ENCODE measurements at places on chromosomes 5 and 9.

GRCh38 chr9:129889122-129889940 is 54.1 kb downstream of the USP20 start:
- H3K36me3 ChIP-seq: no peaks in the 10 kb centered on the region
- peak overlapping the region; percentile 2 for H3K27ac ChIP-seq
- H3K27me3 ChIP-seq: no peaks in the 10 kb centered on the region
- no peak for DNase-seq
- H3K4me1 ChIP-seq: no peaks in the 10 kb centered on the region
- H3K4me3 ChIP-seq: no peak overlapping the region

- no peaks in the 10 kb centered on the region for H3K27me3 ChIP-seq
- H3K36me3 ChIP-seq: no peaks in the 10 kb centered on the region
- H3K4me1 ChIP-seq: no peaks in the 10 kb centered on the region
- H3K4me3 ChIP-seq: no peak overlapping the region
- no peak for DNase-seq
- H3K27ac ChIP-seq: no peak overlapping the region
Observed at GRCh38 chr9:135136481-135136880, 49.0 kb downstream of the OLFM1 start.

- H3K4me1 ChIP-seq: no peaks in the 10 kb centered on the region
- H3K4me3 ChIP-seq: no peak overlapping the region
- no peaks in the 10 kb centered on the region for H3K27me3 ChIP-seq
- H3K36me3 ChIP-seq: no peaks in the 10 kb centered on the region
- no peak overlapping the region for H3K27ac ChIP-seq
Observed at GRCh38 chr9:96109680-96110351, 192.2 kb downstream of the HSD17B3 start.

DNA sequence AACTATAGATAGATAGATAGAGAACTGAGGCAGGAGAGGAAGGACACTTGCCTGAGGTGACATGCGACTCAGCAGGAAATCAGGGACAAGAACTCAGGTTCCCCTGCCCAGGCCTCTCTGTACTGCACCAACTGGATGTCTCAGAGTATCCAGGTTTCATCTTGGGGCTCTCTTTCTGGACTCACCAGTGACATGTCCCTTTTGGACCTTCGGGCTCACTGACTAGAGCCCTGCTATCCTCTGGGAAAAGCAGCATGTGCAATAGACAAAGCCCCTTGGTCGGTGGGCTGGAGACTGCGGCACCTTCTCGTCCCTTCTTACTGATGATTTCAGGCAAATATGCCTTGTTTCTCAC is 104.5 kb downstream of the RGS3 start:
- no peaks in the 10 kb centered on the region for H3K27me3 ChIP-seq
- H3K4me1 ChIP-seq: peaks cover 24% of the 10 kb centered on the region
- H3K4me3 ChIP-seq: no peak overlapping the region
- no peak overlapping the region for H3K27ac ChIP-seq

DNA sequence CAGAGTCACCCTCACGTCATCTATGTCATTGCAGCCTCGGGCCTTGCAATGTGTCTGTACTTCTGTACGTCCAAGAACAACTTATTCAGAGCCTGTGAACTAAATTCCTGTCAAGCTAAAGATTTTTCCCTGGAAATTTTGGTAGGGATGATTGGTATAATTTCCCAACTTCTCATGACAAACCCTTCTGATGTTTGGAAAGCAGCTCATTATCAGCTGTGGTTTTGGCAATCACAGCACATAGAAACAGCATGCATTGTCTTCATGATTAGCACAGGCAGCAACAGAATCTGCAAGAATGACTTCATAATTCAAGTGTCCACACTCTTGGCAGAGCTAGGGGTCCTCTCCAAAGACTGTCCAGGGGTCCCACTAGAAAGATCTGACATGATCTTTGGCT is 49.5 kb downstream of the APBA1 start:
- H3K4me3 ChIP-seq: no peak overlapping the region
- no peaks in the 10 kb centered on the region for H3K27me3 ChIP-seq
- no peak for DNase-seq
- H3K36me3 ChIP-seq: no peaks in the 10 kb centered on the region
- no peaks in the 10 kb centered on the region for H3K4me1 ChIP-seq

DNA sequence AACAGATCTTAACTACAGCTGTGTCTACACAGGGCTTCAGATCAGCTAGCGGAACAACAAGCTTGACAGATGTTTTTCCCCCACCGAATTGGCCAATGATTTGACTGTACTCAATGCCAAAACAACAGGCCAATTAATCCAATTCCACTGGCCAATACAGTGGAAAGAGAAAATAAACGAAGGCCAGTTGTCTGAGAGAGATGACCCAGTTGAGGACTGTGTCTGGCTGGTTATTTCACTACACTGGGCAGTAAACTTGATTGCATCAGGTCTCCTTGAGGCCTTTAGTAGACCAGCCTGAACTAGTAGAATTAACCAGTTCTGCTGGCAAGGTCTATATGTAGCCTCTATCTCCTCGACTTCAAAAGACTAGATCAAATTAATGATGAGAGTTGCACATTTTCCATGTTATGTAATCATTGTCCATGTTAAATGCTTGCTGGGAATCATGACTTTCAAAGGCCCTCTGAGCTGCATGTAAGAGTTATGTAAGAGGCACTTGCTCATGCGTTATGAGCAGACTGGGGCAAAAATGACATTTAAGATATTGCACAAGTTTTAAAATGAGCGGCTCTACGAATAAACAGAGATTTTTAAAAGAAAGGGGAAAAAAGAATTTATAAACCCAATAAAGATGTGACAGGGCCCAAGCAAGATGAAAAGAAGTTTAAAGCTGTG is 28.3 kb downstream of the SMIM23 start:
- no peaks in the 10 kb centered on the region for H3K27me3 ChIP-seq
- no peak overlapping the region for H3K27ac ChIP-seq
- H3K4me3 ChIP-seq: no peak overlapping the region
- DNase-seq: no peak

GRCh38 chr9:29625292-29625731 is 2052.0 kb upstream of the C9orf72 start:
- DNase-seq: no peak
- no peaks in the 10 kb centered on the region for H3K36me3 ChIP-seq
- H3K27me3 ChIP-seq: no peaks in the 10 kb centered on the region
- no peaks in the 10 kb centered on the region for H3K4me1 ChIP-seq

DNA sequence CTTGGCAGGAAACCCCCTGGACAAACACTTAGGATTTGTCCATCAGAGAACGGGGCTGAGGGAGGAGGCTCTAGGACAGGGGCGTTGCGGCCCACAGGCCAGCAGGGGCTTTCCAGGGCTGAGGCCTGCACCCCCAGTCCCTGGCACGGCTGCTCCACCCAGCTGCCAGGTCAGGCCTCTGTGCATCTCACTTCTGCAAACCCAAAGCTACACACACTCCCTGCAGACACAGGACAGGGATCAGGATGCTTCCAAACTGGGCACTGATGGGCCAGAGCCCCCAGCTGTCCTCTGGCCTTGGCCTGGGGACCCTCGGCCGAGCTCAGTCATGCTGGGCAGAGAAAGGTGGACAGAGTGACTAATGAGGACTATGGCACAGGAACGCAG is 106.2 kb upstream of the SARDH start:
- no peaks in the 10 kb centered on the region for H3K36me3 ChIP-seq
- no peaks in the 10 kb centered on the region for H3K4me1 ChIP-seq
- H3K4me3 ChIP-seq: no peak overlapping the region
- DNase-seq: no peak
- H3K27ac ChIP-seq: no peak overlapping the region

DNA sequence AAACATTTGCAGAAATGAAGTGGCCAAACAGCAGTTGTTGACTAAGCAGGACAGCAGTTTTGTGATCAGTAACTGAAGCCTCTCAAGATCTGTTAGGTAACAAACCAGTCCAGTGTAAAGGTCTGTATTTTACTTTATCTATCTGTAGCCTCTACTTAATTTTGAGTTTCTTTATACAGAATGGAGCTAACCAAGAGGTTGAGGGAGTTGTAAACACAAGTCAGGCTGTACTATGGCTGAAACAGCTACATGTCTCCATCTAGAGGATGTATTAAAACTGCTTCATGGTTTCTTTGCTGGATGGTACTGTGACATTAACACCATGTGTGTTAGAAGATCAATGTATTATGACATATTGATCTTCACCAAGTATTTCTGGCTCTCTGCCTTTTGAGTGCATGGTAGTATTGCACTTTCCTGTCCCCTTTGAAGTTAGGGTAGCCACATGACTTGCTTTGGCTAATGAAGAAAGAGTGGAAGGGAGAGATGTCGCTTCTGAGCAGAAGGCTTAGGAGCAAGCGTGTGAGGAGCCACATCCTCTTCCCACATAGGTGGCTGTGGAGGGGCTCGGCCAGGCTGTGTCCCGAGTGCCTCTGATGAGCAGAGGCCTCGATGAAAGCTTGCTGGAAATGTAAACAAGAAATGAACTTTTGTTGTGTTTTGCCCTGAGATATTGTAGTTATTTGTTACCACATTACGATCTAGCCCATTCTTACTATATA is 105.6 kb upstream of the PCA3 start:
- no peaks in the 10 kb centered on the region for H3K4me1 ChIP-seq
- DNase-seq: no peak
- H3K27ac ChIP-seq: no peak overlapping the region
- H3K27me3 ChIP-seq: no peaks in the 10 kb centered on the region

DNA sequence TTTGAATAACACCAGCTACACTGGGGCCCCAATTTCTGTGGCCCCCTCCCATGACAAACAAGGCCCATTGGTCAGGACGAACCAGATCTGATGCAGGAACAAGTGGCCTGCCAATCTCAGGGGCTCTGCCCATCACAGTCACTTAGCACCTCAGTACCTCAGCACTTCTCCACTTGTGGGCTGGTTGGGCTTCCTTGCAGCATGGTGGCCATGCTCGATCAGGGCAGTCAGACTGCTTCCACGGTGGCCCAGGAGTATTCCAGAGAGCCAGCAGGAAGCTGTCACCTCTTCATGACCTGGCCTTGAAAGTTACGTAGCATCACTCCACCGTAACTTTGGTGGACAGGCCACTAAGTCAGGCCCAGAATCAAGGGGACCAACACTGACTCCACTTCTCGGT is 206.5 kb downstream of the AUH start:
- H3K4me1 ChIP-seq: no peaks in the 10 kb centered on the region
- DNase-seq: no peak
- H3K27me3 ChIP-seq: no peaks in the 10 kb centered on the region

GRCh38 chr9:26656003-26656870 is 236.4 kb downstream of the CAAP1 start:
- H3K4me3 ChIP-seq: no peak overlapping the region
- no peak for DNase-seq
- H3K27ac ChIP-seq: no peak overlapping the region
- H3K36me3 ChIP-seq: no peaks in the 10 kb centered on the region
- H3K27me3 ChIP-seq: no peaks in the 10 kb centered on the region

DNA sequence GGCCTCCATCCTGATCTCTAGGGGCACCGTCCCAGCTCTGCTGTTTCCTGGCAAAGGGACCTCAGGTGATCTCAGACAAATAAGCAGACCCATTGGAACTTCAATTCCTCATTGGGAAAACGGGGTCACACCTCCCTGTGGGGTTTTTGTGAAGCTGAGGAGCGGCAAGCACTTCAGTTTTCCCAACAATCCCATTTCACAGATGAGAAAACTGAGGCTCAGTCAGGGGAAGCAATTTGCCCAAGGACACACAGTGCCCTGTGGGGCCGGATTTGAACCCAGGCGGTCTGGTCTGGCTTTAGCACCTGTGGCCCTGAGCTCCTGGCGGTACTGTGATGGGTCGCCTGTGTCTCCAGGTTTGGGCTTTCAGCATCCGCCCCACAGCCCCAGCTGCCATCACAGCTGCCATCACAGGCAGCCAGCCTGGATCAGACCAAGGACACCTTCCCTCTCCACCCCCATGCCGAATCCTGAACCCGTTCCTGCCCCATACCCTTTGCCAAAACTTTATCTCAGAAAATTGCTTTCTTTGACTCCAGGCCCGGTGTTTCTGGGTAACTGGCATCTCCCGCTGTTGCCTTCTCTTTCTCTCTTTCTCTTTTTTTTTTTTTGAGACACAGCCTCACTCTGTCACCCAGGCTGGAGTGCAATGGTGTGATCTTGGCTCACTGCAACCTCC is 26.4 kb downstream of the NCS1 start:
- no peak overlapping the region for H3K4me3 ChIP-seq
- no peak for DNase-seq
- peak overlapping the region; percentile 20 for H3K27ac ChIP-seq
- H3K4me1 ChIP-seq: no peaks in the 10 kb centered on the region
- no peaks in the 10 kb centered on the region for H3K36me3 ChIP-seq

DNA sequence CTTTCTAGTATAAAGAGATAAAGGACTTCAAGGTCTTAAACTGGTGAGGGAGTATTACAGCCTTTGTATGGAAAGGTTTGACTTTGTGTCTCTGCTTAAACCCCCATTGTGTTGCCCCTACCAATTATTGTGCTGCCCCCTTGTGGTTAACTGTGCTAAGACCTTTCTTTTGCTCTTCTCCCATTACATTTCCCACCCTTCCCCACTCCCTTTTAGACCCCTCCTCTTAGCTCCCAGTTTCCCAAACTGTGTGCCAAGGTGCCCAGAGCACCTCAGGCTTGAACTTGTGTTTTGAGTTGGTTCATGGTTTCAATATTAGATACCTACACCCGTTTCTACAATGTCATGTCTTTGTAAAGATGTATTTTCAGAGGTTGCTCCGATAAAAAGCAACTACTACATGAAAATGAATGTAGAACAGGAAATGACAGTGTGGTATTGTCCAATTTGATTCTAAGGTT is 2.9 kb downstream of the JAK2 start:
- no peaks in the 10 kb centered on the region for H3K36me3 ChIP-seq
- H3K4me1 ChIP-seq: peaks cover 9% of the 10 kb centered on the region
- DNase-seq: no peak
- H3K27me3 ChIP-seq: no peaks in the 10 kb centered on the region
- H3K4me3 ChIP-seq: peak overlapping the region; percentile 52

DNA sequence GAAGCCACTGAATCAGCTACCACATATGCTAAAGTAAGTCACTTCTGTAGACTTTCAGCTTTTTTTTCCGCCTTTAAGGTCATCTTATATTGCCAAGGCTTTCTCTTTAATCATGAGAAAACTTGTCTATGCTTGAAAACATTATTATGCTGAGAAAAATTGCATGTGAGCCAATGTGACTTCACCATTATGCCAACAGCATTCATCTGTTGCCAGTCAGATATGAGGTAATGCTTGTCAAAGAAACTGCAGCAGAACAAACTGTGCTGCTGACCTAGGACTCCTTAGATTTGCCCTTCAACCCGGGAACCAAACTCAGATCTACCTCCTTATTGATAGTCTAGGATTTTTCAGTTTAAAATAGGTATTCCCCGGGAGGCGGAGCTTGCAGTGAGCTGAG is 34.3 kb downstream of the SLC44A1 start:
- H3K36me3 ChIP-seq: no peaks in the 10 kb centered on the region
- H3K27me3 ChIP-seq: no peaks in the 10 kb centered on the region
- H3K4me3 ChIP-seq: no peak overlapping the region
- no peaks in the 10 kb centered on the region for H3K4me1 ChIP-seq

DNA sequence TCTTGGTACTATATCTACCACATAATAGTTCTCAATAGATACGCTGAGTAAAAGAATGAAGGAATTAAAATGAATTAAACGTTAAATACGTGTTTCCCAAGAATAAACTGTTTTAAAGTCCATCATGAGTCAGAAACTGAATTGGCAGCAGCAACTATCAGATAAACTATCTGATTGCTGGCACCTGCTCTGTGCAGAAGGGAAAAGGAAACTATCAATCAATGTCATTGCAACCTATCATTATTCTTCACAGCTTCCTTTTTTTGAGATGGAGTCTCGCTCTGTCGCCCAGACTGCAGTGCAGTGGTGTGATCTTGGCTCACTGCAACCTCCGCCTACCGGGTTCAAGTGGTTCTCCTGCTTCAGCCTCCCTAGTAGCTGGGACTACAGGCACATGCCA is 8.8 kb upstream of the WDR36 start:
- no peak overlapping the region for H3K27ac ChIP-seq
- no peaks in the 10 kb centered on the region for H3K4me1 ChIP-seq
- H3K27me3 ChIP-seq: no peaks in the 10 kb centered on the region
- no peaks in the 10 kb centered on the region for H3K36me3 ChIP-seq
- no peak overlapping the region for H3K4me3 ChIP-seq

All from breast epithelium (tissue), 4 donors.